ENCODE measurements at places on chromosomes 6 and 20.

- DNase-seq: no peak
Observed at GRCh38 chr20:24914388-24915241, 34.5 kb upstream of the CST7 start.

GRCh38 chr6:51129043-51129442, 310.4 kb downstream of the TFAP2B start:
- DNase-seq: no peak

DNA sequence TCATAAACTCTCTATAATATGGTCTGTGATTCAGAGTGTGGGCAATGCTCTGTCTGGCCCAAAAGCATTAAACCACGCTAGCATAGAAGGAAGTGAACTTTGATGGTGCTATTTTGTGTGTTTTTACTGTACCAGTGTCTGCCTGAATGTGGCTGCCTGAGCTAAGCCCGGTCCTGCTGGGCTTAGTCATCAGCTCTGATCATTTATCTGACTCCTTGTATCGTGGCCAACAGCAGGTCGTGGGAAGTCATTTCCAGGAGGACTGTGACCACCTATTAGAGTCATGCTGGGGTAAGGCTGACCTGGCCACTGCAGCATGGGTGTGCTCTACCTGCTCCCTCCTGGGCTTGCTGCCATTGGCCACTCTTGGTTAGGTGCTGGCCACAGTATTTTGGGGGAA, 239.1 kb upstream of the CEP162 start:
- DNase-seq: peak; percentile 43

DNA sequence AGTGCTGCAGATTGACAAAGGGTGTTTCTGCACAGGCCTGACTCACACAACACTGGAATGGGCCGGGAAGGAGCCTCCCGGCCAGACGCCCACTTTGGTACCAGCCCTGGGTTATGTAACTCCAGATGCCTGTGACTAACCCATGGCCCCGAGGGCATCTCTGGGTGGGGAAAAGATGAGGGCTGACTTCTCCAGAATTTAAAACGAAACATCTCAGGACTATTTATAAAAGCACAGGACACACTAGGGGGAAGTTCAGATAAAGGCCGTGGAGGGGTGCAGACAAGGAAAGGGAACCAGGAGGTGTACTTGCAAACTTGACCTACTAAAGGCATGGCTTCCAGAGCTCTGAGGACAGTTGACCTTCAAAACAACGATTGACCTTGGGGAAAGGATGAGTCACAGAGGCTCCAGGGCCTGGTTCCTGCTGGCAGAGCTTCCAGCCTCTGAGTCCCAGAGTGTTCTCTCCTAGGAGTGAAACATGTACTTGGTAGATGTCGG, 196.9 kb downstream of the NFATC2 start:
- peak; percentile 77 for DNase-seq

DNA sequence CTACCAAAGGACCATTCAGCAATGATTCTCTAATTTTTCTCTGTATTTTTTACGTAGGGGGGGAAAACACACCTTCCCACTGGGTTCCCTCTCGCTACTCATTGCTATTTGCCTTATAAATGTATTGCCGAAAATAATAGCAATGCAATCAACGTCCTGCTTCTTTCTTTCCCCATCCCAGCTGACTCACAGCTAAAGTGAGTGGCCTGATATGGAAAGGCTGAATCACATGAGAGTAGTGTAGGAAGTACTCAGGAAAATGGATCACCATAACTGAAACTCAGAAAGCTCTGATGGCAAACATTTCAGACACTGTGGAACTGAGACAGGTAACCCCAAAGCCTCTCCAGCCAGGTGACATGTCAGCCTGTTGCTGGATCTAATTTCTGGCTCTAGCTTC, 49.3 kb upstream of the SRPK1 start:
- DNase-seq: peak; percentile 27

- no peak for DNase-seq
Observed at GRCh38 chr6:138605958-138606357, 106.7 kb upstream of the NHSL1 start.

GRCh38 chr20:13863244-13863643, 78.4 kb downstream of the NDUFAF5 start:
- no peak for DNase-seq

DNA sequence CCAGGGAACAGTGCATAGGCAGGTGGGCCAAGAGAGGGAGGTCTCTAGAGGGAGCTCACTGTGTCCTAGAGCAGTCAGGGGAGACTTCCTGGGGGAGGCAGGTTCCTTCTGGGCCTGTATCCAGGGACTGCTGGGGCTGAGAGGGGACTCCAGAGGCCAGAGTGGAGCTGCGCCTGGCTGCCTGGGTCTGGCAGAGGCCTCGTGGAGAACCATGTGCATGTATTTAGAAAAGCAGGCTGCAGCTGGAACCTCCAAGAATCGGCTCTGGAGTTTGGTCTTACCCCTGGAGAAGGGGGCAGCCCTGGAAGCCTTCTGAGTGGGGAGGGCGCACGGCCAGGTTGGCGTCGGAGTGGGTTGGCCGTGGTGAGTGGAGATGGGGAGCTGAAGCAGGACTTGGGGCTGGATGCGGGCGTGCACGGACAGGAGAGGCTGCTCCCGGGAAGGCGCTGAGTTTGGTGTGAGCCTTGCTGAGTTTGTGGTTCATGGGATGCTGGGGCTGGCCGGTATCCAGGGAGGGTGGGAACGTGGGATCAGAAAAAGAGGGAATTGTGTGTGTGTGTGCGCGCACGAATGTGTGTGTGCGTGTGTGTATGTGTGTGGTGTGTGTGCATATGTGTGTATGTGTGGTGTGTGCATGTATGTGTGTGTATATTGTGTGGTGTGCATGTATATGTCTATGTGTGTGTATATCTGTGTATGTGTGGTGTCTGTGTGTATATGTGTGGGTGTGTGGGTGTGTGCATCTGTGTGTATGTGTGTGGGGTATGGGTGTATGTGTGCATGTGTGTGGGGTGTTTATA, 10.8 kb downstream of the VSTM2L start:
- no peak for DNase-seq

GRCh38 chr20:59082981-59083380, 40.4 kb upstream of the PRELID3B start:
- peak; percentile 59 for DNase-seq

GRCh38 chr6:25968769-25969168, 6.2 kb downstream of the TRIM38 start:
- DNase-seq: peak; percentile 79

GRCh38 chr6:132634796-132635195, 10.7 kb upstream of the TAAR2 start:
- no peak for DNase-seq

DNA sequence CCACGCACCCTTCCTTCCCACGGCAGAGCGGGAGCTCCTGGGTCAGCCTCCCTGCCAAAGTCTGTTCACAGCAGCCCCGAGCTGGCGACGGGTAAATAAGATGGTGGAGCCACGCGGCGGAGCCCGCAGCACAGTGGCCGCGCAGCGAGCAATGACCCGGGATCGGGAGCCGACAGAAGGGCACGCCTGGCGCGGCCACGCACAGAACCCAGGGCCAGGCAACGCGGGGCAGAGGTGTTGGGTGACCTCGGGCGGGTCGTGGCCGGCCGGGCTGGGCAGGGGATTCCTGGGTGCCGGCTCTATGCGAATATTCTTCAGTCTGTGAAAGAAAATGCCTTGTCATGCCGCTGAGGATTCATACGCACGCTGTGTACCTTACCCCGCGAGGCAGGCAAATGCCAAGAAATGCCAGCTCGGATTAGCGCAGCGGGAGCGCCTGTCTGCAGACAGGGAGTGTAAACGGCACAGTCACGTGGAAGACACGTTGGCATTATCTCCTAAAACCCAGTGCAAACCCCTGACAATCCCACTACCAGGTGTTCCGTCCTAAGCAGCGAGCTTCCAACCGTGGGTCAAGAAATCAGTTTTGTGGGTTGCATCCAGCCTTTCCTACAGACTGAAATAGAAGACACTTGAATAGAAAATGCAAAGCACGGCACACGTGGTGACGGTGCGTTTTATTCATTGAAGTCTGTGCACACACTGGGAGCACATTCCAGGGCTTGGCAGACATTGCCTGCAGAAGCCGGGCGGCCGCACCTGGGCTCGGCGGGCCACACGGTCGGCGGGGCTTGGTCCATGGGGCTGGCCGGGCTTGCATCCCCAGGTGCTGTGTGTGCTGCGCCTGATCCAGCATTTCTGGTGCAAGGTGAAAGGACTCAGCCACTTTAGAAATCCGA, 18.3 kb downstream of the CHRNA4 start:
- no peak for DNase-seq
